Activated T-cell treated with anti-CD3 and anti-CD28 coated beads, Interleukin-2, amount 50 U/mL, for 4 hours (primary cell): ENCODE measurements at places on chromosomes 5 and 9.

DNA sequence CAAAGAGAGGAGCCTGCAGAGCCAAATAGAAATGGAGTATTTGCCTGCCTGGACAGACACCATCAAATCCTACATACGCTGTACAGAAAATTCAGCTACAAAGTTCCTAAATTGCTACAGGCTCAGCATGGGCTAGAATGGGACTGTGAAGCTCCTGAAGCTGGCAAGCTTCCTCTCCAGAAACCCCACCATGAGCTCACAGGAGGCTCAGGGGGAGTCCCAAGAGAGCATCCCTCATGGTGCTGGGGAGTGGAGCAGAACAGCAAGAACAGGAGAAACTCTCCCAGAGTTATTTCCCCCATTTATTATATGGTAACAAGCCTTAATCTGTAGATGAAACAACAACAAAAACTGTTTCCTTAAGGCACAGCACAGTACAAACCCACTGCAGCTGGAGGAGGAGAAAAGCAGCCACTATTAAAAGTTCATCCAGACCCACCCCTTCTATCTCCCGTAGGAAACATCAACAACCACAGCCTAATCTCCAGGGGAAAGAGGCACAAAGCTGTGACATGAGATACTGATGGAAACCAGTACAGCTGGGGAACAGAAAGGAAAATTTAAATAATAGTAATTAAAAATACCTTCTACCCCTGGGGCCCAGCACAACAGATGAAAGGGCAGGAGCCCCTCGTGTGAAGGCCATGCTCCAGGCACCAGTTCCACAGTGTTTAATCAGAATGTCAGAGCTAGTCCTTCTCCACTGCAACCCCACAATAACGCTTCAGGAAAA, 548.5 kb downstream of the MTRR start:
- no peak for DNase-seq

- DNase-seq = no peak
Observed at GRCh38 chr5:156971848-156972525, 9.0 kb upstream of the TIMD4 start.

GRCh38 chr5:1133510-1134201, 21.8 kb upstream of the SLC12A7 start:
- DNase-seq = no peak

- no peak for DNase-seq
Observed at GRCh38 chr9:127273326-127273725, 8.8 kb downstream of the GARNL3 start.

GRCh38 chr9:93098236-93098946, 2.4 kb downstream of the CARD19 start:
- DNase-seq = peak; percentile 56

GRCh38 chr5:157459715-157460599, at the start of gene NIPAL4:
Gene NIPAL4, plus strand, starts transcription at chr5:157460213. Its CDS starts 108 bp downstream, at chr5:157460321.
- peak; percentile 37 for DNase-seq
